Choroid plexus epithelial cell (primary cell): ENCODE measurements at places on chromosomes 12 and 14.
A peak's percentile ranks its signal among the peaks of the same experiment; 100 is the strongest.

DNA sequence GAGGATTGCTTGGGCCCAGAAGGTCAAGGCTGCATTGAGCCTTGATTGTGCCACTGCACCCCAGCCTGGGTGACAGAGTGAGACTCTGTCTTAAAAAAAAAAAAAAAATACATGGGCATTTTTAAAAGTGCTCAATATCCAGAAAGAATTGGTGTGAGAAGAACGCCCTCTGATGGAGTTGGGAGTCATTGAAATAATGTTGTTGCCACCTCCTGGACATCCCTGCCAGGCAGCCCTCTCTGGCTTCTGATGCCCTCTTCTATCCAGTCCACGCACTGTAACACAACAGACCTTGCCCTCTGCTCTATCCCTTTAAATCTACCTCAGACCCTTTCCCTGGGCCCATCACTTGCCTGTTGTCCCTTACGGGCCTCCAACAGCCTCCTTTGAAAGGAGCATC, 4.9 kb downstream of the PTGDR start:
- peak; percentile 68 for DNase-seq

- DNase-seq = peak; percentile 72
Measured at GRCh38 chr12:107320033-107320928, 226.9 kb upstream of the CRY1 start.

GRCh38 chr14:67633451-67634147, 13.9 kb downstream of the ARG2 start:
- DNase-seq = no peak

GRCh38 chr14:38044710-38045109, 163.0 kb upstream of the SSTR1 start:
- no peak for DNase-seq

GRCh38 chr14:60090864-60091519, 731 bp upstream of the PCNX4 start:
- peak; percentile 90 for DNase-seq

GRCh38 chr12:20493934-20494333, 125.6 kb downstream of the PDE3A start:
- peak; percentile 61 for DNase-seq

DNA sequence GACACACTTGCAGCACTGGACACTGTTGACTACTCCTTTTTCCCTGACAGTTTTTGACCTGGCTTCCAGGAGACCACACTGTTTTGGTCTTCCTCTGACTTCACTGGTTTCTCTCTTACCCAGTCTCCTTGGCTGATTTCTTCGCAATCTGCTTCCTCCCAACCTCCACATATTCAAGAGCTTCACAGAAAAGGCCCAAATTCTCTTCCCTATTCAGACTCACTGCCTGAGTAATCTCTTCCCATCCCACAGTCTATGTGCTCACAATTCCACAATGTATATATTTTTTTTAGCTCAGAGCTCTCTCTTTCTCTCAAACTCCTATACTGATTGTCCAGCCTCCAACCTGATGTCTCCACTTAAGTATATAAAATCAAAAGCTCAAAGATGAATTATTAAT, 115.4 kb downstream of the SINHCAF start:
- DNase-seq = no peak

DNA sequence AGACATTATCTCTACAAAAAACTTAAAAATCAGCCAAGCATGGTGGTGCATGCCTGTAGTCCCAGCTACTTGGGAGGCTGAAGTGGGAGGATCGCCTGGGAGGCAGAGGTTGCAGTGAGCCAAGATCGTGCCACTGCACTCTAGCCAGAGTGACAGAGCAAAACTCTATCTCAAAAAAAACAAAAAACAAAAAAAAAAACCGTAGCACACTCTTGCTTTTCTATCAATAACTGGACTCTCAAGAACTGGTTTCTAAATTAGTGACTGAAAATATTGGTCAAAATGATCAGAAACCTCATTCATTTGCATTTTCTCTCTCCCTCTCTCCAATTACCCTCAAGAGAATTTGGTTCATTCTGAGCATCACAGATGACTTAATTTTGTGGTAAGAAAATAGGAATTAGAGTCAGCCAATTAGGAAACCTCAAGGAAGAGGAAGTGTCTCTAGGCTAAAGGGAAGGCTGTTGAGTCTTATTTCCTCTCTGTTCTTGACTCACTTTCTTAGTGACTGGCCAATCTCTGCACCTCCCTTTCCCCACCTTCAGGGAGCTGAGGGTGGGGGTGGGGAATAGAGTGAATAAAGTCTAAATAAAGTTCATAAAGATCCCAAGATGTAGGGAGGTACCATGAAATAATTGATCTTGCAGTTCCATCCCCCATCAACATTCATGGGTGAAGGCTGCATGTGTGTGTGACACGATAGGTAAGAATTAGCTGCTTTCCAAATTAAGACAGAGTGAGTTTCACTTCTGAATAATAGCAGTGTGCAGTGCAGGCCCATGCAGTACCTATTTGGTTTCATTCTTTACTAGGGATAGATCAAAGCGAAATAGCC, 6.8 kb upstream of the PSMA6 start:
- DNase-seq = no peak

DNA sequence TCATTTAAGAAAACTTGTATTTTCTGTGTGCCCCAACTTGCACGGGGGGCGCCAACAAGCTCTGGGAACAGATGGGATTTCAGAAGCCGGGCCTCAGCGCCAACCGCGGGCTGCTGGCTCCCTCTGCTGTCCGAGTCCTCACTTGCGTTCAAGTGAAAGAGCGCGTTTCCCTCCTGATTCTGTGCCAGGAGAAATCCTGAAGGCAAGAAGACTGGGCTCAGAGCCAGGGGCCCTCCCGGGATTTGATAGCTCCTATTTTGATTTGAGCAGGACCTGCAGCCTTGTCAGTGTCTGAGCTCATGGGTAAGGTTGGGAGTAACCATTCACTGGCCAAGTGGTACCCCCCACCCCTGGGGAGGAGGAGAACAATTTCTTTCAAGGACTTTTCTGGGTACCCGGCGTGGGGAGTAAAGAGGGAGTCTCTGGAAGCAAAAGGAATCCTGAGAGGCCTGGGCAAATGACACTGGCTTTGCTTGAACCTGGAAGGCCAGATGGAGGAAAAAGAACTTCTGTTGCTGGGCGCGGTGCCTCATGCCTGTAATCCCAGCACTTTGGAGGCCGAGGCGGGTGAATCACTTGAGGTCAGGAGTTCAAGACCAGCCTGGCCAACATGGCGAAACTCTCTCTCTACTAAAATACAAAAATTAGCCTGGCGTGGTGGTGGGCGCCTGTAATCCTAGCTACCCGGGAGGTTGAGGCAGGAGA, 179.0 kb upstream of the RGS6 start:
- peak; percentile 88 for DNase-seq

DNA sequence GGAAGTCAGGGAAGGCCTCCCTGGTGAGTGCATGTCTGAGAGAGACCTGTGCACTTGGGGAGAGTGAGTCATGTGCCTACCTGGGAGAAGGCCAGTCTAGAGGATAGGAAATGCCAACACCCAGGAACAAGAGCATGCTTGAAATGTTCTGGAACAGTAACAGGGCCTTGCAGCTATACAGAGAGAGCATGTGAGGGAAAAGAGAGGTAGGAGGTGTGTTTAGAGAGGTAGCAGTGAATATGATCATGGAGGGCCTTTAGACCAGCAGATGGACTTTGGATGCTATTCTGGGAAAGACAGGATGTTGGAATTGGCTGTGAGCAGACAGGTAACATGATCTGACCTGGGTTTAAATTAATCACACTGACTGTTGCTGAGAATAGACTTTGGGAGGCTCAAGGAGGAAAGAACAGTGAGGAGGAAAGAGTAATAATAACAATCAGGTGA, 1143.6 kb downstream of the FLRT2 start:
- no peak for DNase-seq

- DNase-seq = no peak
Measured at GRCh38 chr12:40583743-40584142, 108.5 kb upstream of the CNTN1 start.

DNA sequence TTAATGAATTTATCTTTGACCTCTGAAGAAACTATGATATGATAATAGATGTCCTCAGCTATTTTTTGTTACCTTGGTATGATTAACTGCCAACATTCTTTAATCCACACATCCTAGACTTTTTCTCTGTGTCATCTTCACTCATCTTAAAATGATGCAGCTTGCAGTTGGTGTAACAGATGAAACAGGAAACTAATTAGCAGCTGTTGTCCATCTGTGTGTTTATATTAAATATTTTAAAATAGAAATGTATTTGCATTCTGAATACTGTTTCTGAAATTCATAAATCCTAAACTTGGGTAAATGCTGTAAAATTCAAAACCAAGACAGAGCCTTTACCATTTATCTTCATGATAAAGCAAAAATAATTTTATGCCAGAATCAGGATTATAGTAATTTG, 56.1 kb upstream of the GARIN2 start:
- DNase-seq = no peak

DNA sequence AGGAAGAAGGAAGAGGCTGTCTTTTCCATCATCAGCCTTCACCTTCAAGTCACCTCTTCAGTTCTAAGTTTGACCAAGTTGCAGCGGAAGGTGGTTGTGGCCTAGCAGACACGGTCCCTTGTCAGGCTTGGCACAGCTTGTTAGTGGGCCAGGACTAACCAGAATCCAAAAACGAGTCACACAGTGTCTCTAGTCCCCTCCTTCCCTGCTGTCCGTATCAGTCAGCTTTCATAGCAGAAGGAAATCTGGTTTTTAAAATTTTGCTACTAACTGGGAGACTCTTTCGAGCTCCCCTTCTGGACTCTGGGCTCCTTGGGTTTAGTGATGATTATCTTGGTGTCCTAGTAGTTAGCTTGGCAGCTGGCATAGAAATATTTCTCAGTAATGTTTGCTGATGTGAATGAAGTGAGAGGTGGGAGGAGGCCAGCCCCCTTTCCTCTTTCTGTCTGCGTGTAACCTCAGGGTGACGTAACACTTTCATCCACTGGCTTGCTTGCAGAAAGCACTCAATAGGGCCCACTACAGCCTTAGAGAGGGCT, 3.8 kb downstream of the ETV6 start:
- peak; percentile 17 for DNase-seq

- peak; percentile 26 for DNase-seq
Measured at GRCh38 chr12:80622271-80622670, 85.2 kb upstream of the MYF6 start.

GRCh38 chr12:46356655-46357437, 15.7 kb downstream of the SLC38A2 start:
- DNase-seq = peak; percentile 78
